AG09319 (cell line): ENCODE measurements at places on chromosomes 12 and 14.

GRCh38 chr14:70904373-70904772 is 2.9 kb upstream of the PCNX1 start:
- no peak for DNase-seq

DNA sequence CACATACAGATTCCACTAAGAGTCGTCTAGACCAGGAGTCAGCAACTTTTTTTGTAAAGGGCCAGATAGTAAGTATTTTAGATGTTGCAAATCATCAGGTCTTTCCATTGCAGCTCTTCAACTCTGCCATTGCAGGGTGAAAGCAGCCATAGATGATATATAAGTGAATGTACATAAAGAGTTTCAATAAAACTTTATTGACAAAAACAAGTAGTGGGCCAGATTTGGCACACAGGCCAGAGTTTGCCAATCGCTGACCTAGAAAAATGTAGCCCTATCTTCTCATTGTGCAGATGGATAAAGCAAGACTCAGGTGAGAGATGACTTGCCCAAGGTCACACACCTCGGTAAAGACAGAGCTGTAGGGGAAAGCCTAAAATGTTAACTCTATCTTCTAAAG is 474.7 kb downstream of the MED13L start:
- DNase-seq = no peak

- DNase-seq = no peak
Measured at GRCh38 chr14:63833728-63834127, 19.1 kb upstream of the SYNE2 start.

DNA sequence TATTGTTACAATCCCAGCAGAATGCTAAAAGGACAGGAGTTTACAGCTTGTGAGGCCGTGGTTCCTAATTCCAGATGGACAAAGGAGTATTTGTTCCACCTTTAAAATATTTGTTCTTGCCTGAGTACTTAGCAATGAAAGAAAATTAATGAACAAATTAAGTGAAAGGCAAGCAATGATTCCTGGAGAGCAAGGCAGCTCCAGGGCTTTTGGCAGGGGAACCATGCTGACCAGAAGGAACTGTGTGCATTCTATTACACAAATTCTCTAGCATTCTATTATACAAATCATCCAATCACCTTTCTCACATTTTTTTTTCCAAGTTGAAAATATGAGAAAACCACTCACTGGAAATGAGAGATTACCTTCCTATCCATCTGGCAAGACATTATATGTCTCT is 1.8 kb upstream of the BMAL2 start:
- DNase-seq = no peak

- DNase-seq = no peak
Measured at GRCh38 chr12:56161690-56162351, 3.7 kb downstream of the MYL6 start.

GRCh38 chr12:99231031-99231430 is 416.5 kb upstream of the GARIN6 start:
- DNase-seq = no peak

- no peak for DNase-seq
Measured at GRCh38 chr12:60075091-60075490, 479.3 kb downstream of the SLC16A7 start.

- no peak for DNase-seq
Measured at GRCh38 chr14:64707661-64708060, 3.4 kb downstream of the PLEKHG3 start.
